ENCODE measurements at places on chromosomes 1 and 21.

- H3K27me3 ChIP-seq, result no peaks in the 10 kb centered on the region
- H3K4me3 ChIP-seq, result no peak overlapping the region
- no peak for DNase-seq
Measured at GRCh38 chr1:145799806-145800205, 24.1 kb downstream of the RNF115 start.

- H3K4me3 ChIP-seq, result no peak overlapping the region
- no peaks in the 10 kb centered on the region for H3K27me3 ChIP-seq
- peaks cover 34% of the 10 kb centered on the region for H3K4me1 ChIP-seq
- DNase-seq, result no peak
- no peak overlapping the region for H3K27ac ChIP-seq
Measured at GRCh38 chr1:20183035-20183434, 2.9 kb upstream of the UBXN10 start.

DNA sequence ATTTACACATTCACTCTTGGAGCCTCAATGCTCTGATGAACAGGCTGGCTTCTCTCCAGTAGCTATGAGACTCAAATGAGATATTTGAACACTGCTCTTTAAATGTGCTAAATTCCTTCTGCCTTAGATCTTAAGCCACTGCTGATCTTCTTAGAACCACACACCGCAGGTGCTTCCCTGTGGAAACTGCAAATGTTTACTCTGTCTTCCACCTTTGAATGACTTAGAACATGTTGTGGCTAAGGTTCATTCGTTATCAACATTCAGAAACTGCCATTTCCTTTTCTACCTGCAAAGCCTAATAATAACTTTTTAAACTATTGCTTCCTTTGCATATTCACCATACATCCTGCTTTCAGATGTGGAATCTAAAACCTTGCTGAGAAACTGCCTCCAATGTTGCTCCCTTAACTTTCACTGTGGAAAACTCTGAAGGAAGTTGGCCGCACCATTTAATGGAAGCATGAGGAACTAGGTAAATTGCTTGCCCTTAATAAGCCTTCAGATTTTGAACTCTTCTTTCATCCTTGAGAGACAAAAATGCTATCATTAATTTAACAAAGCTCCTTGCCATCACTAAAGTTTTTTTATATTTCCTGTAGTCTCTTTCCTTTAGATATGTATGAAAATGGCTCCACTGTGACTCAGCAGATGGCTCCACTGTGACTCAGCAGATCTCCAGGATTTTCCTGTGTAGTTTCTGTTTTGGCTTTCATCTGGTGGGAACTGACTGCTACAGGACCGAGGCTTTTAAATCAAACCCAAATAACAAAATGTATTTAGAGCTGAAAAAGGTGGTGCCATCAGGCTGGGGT is 143.8 kb downstream of the TNFSF18 start:
- peak overlapping the region; percentile 95 for H3K27ac ChIP-seq
- peak overlapping the region; percentile 48 for H3K4me3 ChIP-seq
- H3K4me1 ChIP-seq, result peaks cover 28% of the 10 kb centered on the region
- peak; percentile 87 for DNase-seq
- no peaks in the 10 kb centered on the region for H3K27me3 ChIP-seq
- H3K36me3 ChIP-seq, result no peaks in the 10 kb centered on the region

- H3K4me3 ChIP-seq, result no peak overlapping the region
- H3K4me1 ChIP-seq, result no peaks in the 10 kb centered on the region
- H3K27ac ChIP-seq, result no peak overlapping the region
- DNase-seq, result no peak
- H3K27me3 ChIP-seq, result peaks cover 24% of the 10 kb centered on the region
- no peaks in the 10 kb centered on the region for H3K36me3 ChIP-seq
Measured at GRCh38 chr1:201191653-201192260, 1.1 kb downstream of the IGFN1 start.

DNA sequence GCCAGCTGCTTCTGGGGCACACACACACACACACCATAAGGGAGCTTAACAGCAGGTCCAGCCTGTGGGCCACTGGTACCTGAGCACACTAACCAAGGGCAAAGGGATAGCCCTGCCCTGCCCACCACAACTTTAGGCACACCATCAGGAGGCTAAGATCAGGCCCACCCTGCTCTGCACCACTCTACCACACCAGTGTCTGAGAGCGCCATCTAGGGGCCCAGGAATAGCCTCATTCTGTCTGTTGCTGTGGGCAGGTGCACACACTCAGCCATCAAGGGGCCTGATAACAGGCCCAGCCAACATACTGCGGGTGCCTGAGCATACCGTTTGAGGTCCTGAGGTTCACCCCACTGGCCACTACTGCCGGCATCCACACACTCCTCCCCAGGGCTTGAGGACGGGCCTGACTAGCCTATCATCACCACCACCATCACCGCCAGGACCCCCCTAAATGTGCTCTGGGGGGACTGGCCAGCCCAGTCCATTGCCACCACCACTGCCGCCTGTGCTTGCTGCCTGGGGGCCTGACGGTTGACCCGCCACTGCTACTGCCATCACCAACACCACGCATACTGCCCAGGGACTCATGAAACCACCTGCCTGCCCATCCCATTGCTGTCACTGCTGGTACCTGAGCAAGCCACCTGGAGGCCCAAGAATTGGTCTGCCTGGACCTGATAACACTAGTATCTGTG is 31.3 kb downstream of the NSL1 start:
- H3K4me1 ChIP-seq, result no peaks in the 10 kb centered on the region
- peaks cover 30% of the 10 kb centered on the region for H3K36me3 ChIP-seq
- no peak overlapping the region for H3K27ac ChIP-seq
- no peaks in the 10 kb centered on the region for H3K27me3 ChIP-seq
- DNase-seq, result peak; percentile 26

DNA sequence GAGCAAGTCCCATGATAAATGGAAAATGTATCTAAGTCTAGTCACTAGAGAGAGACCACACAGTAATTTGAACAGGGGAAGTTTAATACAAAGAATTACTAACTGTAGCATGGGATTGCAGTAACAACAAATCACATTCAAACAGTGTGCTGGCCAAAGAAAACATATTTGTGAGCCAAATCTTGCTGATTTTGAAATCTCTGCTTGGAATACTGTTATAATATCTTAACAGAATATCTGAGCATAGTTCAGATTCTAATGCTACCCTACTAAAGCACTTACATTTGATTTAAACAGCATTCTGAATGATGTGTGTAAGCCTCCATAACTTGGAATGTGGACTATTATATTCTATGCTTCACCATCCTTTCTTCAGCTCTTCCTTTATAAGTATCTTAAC is 270.0 kb upstream of the BRINP3 start:
- H3K36me3 ChIP-seq, result no peaks in the 10 kb centered on the region
- no peaks in the 10 kb centered on the region for H3K4me1 ChIP-seq
- DNase-seq, result no peak
- no peak overlapping the region for H3K27ac ChIP-seq
- no peaks in the 10 kb centered on the region for H3K27me3 ChIP-seq
- no peak overlapping the region for H3K4me3 ChIP-seq

GRCh38 chr1:6384962-6385361 is 8.6 kb downstream of the ACOT7 start:
- no peak overlapping the region for H3K4me3 ChIP-seq
- H3K4me1 ChIP-seq, result peaks cover 4% of the 10 kb centered on the region
- no peaks in the 10 kb centered on the region for H3K27me3 ChIP-seq
- no peak for DNase-seq
- peaks cover 20% of the 10 kb centered on the region for H3K36me3 ChIP-seq

DNA sequence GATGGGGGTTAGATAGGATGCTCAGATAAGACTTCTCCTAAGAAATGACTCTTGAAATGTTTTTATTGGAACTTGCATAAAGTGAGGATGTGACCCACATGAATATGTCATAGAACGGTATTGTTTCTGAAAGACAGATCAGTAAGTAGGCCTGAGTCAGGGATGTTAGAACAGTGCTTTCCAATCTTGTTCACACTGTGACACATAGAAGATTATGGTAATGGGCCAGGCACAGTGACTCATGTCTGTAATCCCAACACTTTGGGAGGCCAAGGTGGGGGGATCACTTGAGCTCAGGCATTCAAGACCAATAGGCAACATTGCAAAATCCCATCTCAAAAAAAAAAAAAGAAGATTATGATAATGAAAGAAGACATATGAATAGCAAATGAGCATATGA is 32.9 kb downstream of the FMO4 start:
- DNase-seq, result no peak
- H3K27me3 ChIP-seq, result no peaks in the 10 kb centered on the region
- no peak overlapping the region for H3K4me3 ChIP-seq
- H3K4me1 ChIP-seq, result no peaks in the 10 kb centered on the region
- no peak overlapping the region for H3K27ac ChIP-seq

DNA sequence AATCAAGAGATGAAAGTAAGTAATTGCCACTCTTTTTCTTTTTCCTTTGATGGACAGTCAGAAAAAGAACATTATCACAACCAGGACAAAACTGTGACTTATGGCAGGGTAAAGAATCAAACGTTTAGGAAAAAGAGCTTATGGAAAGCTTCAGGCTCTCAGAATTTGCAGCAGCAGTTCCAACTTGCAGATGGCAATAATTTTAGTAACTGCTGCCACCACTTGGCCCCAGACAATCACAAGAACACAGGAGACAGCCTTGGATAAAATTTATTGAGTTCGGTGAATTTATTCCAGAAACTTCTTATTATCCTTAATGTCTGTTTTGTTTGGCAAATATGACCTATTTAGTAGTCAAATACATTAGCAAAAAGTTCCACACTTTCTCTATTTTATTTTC is 804.4 kb downstream of the BRINP3 start:
- DNase-seq, result no peak
- H3K4me3 ChIP-seq, result no peak overlapping the region
- no peaks in the 10 kb centered on the region for H3K36me3 ChIP-seq
- no peaks in the 10 kb centered on the region for H3K27me3 ChIP-seq

DNA sequence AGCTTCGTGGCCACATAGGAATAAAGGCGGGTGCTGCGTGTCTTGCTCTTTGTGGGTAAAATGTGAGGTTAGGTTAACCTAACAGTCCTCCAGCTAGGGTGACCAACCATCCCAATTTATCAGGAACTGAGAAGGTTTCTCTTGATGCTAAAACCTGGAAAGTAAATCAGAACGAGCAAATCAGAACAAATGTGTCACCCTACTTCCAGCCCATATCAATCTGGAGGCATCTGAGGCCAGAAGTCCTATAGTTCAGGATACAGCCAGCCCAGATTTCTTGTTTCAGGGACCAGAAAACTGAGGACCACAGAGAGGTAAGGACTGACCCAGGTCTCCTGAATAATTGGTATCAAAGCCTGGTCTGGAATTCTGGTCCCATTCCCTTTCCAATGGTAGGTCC is 3.1 kb upstream of the IFFO2 start:
- H3K27me3 ChIP-seq, result peaks cover 17% of the 10 kb centered on the region
- peaks cover 22% of the 10 kb centered on the region for H3K4me1 ChIP-seq
- no peak overlapping the region for H3K4me3 ChIP-seq
- no peak for DNase-seq
- H3K27ac ChIP-seq, result no peak overlapping the region

DNA sequence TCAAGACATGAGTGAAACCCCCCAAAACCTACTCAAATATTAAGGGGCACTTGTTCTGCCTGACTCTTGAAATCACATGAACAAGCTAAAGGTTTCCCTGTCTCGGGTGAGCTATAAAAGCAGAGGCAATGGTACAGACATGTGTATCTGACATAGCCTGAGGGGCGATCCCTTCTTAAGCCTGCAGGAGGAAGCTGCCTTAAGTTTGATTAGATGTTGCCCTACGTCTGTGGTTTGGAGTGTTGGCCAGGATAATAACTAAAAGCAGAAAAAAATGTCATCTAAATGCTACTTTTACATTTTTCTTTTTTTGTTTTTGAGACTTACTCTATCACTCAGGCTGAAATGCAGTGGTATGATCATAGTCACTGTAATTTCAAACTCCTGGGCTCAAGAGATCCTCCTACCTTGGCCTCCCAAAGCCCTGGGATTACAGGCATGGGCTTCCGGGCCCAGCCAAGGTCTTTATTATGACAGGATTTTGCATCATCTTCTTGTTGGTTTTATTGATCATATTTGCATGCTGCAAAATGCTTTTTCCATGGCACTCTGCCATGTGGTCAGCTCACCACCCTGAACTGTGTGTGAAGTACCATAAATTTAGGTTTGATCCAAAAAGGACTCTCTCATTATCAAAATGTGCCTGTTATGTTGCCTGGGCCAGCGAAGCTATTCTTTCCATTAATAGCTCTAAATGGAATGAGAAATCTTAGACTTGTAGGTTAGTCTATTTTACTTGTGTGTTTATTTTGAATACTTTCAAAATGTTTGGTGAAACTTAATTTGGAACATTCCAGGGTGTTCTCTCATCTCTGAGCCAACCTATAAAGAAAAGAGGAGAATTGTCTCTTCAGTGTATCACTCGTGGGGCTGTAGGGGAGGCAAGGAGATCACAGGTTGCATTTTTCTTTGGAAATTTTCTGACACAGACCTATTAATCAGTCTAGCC is 15.0 kb upstream of the HMGN1 start:
- no peak for DNase-seq
- H3K27me3 ChIP-seq, result no peaks in the 10 kb centered on the region
- no peaks in the 10 kb centered on the region for H3K4me1 ChIP-seq
- H3K36me3 ChIP-seq, result no peaks in the 10 kb centered on the region

GRCh38 chr1:18915341-18915740 is 13.0 kb upstream of the ALDH4A1 start:
- H3K4me1 ChIP-seq, result no peaks in the 10 kb centered on the region
- DNase-seq, result no peak
- H3K27me3 ChIP-seq, result no peaks in the 10 kb centered on the region
- no peak overlapping the region for H3K27ac ChIP-seq

DNA sequence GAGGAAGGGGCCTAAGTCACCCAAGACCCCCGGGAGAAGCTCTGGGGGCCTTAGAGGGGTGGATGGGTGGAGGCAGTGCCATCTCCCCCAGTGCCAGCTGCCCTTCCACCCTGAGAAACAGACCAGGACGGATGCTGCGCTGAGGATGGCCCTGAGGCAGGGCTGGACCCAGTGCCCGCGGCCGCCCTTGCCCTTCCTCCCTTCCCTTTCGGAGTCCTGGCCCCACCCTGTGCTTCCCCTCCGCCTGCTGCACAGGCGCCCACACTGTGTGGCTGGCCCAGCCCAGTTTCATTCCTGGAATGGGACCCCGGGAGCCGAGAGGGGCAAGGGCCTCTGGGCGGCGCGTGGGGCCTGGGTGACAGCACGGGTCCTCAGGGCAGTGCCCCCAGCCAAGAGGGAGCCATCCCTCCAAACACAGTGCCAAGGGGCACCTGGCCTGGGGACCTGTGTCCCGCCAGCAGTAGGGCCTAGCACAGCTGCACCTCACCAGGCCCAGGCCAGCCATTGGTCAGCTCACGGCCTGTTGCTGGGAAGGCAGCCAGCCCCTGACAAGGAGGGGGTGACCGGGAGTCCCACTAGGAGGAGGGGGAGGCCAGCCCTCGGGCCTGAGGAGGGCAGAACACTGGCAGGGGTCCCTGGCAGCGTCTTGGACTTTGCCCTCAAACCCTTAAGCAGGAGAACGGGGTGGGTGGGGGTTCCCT is 13.4 kb upstream of the SKI start:
- no peak overlapping the region for H3K27ac ChIP-seq
- H3K4me3 ChIP-seq, result no peak overlapping the region
- H3K27me3 ChIP-seq, result peaks cover 3% of the 10 kb centered on the region
- H3K36me3 ChIP-seq, result no peaks in the 10 kb centered on the region

DNA sequence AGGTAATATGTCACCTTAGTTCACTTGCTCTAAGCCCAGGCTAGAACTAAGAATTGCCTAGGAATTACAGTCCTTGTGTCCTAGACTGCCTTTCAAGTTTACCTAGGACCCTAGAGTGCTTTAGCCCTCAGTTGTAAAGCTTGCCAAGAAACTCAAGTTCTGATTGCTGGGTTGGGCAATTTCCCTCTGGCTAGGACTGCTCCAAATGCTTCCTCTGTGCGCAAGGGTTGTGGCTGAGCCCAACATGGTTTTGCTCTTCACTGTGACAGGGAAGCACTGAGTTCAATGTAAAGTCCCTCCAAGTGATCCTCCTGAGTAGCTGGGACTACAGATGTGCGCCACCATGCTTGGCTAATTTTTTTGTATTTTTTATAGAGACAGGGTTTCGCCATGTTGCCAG is 102.3 kb upstream of the NEK7 start:
- no peak for DNase-seq
- H3K4me3 ChIP-seq, result no peak overlapping the region
- no peaks in the 10 kb centered on the region for H3K36me3 ChIP-seq
- H3K27me3 ChIP-seq, result no peaks in the 10 kb centered on the region
- no peak overlapping the region for H3K27ac ChIP-seq
